Activated CD4-positive, alpha-beta memory T cell treated with anti-CD3 and anti-CD28 coated beads, Interleukin-2, amount 10 ng/mL, durations not matched to agents 7 days and 5 days (primary cell): ENCODE measurements at places on chromosomes 7 and 10. TPM values are rescaled to one million over a fixed set of nuclear protein-coding genes. Genes with fewer than 3 reads are reported as not detected.

EVX1 gene
- not detected for total RNA-seq

TCERG1L gene
- not detected for total RNA-seq

PRPS1L1 gene
- not detected for total RNA-seq

POMZP3 gene
- 21.8 TPM for total RNA-seq

HYAL4 gene
- total RNA-seq = not detected

CLRN3 gene
- not detected for total RNA-seq

NPFFR1 gene
- total RNA-seq = not detected

GBX1 gene
- total RNA-seq = not detected

IFIT1B gene
- not detected for total RNA-seq

CPN1 gene
- not detected for total RNA-seq

ITIH5 gene
- not detected for total RNA-seq

GRCh38 chr7:129466796-129467195 is 32.6 kb downstream of the STRIP2 start:
- peaks cover 12% of the 10 kb centered on the region for H3K4me1 ChIP-seq
- no peak overlapping the region for H3K4me3 ChIP-seq
- DNase-seq = no peak
- H3K27ac ChIP-seq = no peak overlapping the region
- no peaks in the 10 kb centered on the region for H3K27me3 ChIP-seq

DNA sequence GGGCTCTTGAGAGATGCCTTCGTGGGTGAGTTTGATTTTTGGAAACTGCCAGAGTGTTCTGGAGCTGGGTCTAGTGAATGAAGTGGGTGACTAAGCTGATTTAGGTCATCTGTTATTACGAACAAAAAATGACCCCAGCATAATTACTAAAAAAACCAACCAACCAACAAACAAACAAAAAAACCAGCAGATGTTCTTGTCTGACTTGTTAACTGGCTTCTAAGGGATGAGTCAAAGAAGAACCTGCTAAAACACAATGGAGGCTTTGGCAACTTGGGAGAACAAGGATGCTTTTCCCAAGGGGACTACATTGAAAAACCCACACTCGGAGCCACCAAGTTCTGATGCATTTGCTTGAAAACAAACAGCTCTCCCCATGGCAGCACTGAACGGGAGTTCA is 11.5 kb downstream of the TACR2 start:
- no peak overlapping the region for H3K27ac ChIP-seq
- peaks cover 26% of the 10 kb centered on the region for H3K4me1 ChIP-seq
- H3K36me3 ChIP-seq = peaks cover 25% of the 10 kb centered on the region
- H3K27me3 ChIP-seq = no peaks in the 10 kb centered on the region
- no peak overlapping the region for H3K4me3 ChIP-seq

DNA sequence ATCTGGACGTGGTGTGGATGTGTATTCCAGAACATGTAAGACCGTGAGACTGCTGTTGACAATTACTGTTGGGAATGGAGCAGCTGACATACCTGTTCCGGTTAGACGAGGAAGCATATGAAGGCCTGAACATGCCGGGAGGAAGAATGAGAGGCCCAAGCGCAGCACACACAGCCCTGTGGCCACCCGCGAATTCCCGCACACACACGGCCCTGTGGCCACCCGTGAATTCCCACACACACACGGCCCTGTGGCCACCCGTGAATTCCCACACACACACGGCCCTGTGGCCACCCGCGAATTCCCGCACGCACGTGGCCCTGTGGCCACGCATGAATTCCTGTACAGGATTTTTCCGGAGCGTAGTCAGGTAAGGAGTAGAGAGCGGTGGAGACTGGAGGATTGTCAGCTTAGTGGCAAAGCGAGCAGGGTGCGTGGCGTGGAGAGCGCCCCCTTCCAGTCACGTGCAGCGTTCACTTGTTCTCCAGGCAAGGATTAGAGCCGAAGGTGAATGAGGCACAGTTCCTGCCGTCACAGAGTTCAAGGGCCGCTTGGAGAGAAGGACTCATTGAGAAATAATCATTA is 9.5 kb upstream of the SUN1 start:
- peaks cover 2% of the 10 kb centered on the region for H3K27me3 ChIP-seq
- H3K4me3 ChIP-seq = no peak overlapping the region
- no peak overlapping the region for H3K27ac ChIP-seq
- peaks cover 34% of the 10 kb centered on the region for H3K36me3 ChIP-seq

DNA sequence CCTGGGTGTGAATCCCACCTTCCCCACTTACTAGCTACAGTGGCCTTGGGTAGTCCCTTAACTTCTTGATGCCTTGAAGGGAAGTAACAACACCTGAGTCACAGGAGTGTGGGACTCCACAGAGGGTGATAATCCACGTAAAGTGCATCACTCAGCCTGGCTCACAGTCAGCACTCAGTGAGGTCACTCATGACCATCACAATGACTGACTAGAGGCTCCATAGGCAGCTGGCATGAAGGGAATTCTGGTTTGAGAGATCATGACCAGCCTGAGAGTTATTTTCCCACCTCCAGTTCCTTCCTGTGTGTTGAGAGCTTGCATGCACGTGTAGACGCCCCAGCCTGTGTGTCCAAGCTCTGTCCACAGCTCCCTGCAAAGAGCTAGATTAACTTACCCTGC is 34.8 kb downstream of the NEUROG3 start:
- peaks cover 12% of the 10 kb centered on the region for H3K27me3 ChIP-seq
- no peaks in the 10 kb centered on the region for H3K4me1 ChIP-seq
- H3K4me3 ChIP-seq = no peak overlapping the region

- H3K36me3 ChIP-seq = no peaks in the 10 kb centered on the region
- DNase-seq = no peak
- peaks cover 12% of the 10 kb centered on the region for H3K27me3 ChIP-seq
Observed at GRCh38 chr7:32618987-32619386, 123.7 kb downstream of the AVL9 start.

GRCh38 chr10:20598590-20598989 is 298.5 kb downstream of the NEBL start:
- no peak overlapping the region for H3K4me3 ChIP-seq
- no peak overlapping the region for H3K27ac ChIP-seq
- no peaks in the 10 kb centered on the region for H3K27me3 ChIP-seq
- no peaks in the 10 kb centered on the region for H3K36me3 ChIP-seq
- no peak for DNase-seq

DNA sequence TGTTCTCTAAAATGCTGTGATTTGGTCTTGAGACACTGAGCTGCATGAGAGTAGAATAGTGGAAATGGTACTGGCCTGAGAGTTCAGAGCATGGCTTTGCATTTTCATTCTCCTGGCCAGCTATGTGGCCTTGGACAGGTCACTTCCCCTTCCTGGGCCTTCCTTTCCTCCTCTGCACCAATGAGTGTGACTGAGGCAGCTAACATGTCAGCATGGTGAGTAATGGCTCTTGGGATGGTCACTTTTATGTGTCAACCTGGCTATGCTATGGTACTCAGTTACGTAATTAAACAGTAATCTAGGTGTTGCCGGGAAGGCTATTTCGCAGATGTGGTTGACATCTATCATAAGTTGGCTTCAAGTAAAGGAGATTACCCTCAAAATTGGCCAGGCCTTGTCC is 109.3 kb downstream of the RTKN2 start:
- no peak for DNase-seq
- no peaks in the 10 kb centered on the region for H3K27me3 ChIP-seq
- no peak overlapping the region for H3K27ac ChIP-seq
- H3K4me3 ChIP-seq = no peak overlapping the region
- peaks cover 2% of the 10 kb centered on the region for H3K4me1 ChIP-seq

DNA sequence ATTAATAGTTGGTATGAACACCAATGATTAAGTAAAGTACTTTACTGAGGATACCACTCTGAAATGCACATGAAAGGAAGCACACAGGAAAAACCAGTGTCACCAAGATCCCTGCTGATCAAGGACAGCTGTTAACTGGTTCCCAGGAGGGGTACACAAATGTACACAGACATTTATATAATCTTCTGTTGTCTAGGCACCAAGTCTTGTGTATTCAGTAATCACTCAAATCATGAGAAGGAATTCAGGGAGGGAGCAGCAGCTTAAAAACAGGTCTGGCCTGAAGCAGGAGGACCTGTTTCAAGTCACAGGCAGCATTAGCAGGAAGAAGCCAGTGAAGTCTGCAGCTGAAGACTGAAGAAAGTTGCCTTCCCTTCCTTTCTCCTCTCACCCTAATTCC is 18.7 kb downstream of the MPP7 start:
- H3K27ac ChIP-seq = no peak overlapping the region
- no peak overlapping the region for H3K4me3 ChIP-seq
- no peak for DNase-seq
- H3K4me1 ChIP-seq = no peaks in the 10 kb centered on the region

- no peaks in the 10 kb centered on the region for H3K4me1 ChIP-seq
- DNase-seq = no peak
- H3K36me3 ChIP-seq = no peaks in the 10 kb centered on the region
- no peak overlapping the region for H3K4me3 ChIP-seq
- H3K27me3 ChIP-seq = no peaks in the 10 kb centered on the region
Observed at GRCh38 chr10:76882796-76883195, 754.8 kb downstream of the KCNMA1 start.

DNA sequence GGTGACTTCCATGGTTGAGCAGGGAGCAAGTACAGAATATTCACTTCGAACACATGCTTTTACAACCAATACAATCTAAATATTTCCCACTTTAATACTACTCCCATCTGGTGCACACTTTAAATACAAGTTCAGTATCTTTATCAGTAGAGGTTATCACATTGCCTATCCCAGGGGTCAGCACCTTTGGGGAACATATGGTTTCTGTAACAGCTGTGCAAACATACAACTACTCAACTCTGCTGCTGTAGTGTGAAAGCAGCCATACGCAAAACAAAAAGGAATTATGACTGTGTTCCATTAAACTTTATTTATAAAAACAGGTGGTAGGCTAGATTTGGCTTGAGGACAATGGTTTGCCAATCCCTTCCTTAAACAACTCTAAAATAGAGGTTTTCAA is 157.5 kb downstream of the XPNPEP1 start:
- no peak overlapping the region for H3K4me3 ChIP-seq
- no peaks in the 10 kb centered on the region for H3K36me3 ChIP-seq
- no peak for DNase-seq
- no peaks in the 10 kb centered on the region for H3K27me3 ChIP-seq
- H3K27ac ChIP-seq = no peak overlapping the region

DNA sequence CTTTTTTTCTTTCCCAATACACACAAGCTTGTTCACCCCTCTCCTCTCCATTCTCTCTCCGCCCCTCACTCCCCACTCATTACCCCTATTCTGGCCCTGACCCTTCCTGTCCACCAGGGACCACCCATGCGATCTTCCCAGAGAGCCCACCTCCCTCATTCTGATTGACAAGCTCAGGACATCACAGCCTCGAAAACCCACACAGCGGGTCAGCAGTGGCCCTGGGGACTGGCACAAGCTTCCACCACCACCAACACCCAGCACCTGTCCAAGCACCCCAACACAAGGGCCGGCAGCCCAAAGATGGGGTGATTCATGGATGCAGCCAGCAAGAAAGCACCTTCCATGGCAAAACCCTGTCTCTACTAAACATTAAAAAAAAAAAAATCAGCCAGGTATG is 50.0 kb upstream of the USP6NL start:
- H3K27ac ChIP-seq = no peak overlapping the region
- no peak for DNase-seq
- peaks cover 13% of the 10 kb centered on the region for H3K27me3 ChIP-seq
- H3K4me3 ChIP-seq = no peak overlapping the region

DNA sequence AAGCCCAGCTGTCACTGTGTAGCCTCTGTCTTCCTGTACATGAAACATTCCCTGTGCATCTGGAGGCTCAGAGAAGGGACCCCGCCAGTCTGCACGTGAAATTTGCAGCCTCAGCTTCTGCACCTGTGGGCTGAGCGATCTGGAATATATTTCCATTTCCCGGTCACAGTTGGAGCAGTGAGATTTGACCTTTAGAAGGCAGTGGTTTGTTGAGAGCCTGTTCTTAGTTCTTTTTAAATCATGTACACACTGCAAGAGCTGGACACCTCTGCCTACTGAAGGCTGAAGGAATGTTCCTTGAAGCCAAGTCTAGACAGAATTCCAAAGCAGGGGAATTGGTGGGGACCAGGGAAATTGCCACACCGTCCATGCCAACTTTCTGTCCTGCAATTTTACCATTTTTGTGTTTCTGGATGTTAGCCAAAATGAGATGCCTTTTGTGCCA is 706.6 kb downstream of the INHBA start:
- H3K36me3 ChIP-seq = no peaks in the 10 kb centered on the region
- H3K4me3 ChIP-seq = no peak overlapping the region
- no peaks in the 10 kb centered on the region for H3K4me1 ChIP-seq
- H3K27ac ChIP-seq = no peak overlapping the region
- DNase-seq = no peak

- H3K36me3 ChIP-seq = peaks cover 31% of the 10 kb centered on the region
- peak overlapping the region; percentile 89 for H3K27ac ChIP-seq
- peak overlapping the region; percentile 70 for H3K4me3 ChIP-seq
- H3K4me1 ChIP-seq = peaks cover 96% of the 10 kb centered on the region
- no peaks in the 10 kb centered on the region for H3K27me3 ChIP-seq
Observed at GRCh38 chr7:142807855-142808460, 37.2 kb downstream of the PRSS2 start.

- H3K27ac ChIP-seq = no peak overlapping the region
- H3K4me3 ChIP-seq = no peak overlapping the region
- H3K27me3 ChIP-seq = peaks cover 88% of the 10 kb centered on the region
- peaks cover 3% of the 10 kb centered on the region for H3K36me3 ChIP-seq
- DNase-seq = no peak
- peaks cover 21% of the 10 kb centered on the region for H3K4me1 ChIP-seq
Observed at GRCh38 chr7:27158436-27159265, 2.2 kb upstream of the HOXA7 start.

GRCh38 chr10:122338609-122339441 is 35.7 kb upstream of the PLEKHA1 start:
- DNase-seq = no peak
- peaks cover 11% of the 10 kb centered on the region for H3K27me3 ChIP-seq
- H3K27ac ChIP-seq = no peak overlapping the region
- no peak overlapping the region for H3K4me3 ChIP-seq

- H3K27ac ChIP-seq = no peak overlapping the region
- no peaks in the 10 kb centered on the region for H3K4me1 ChIP-seq
- no peaks in the 10 kb centered on the region for H3K27me3 ChIP-seq
- DNase-seq = peak; percentile 22
Observed at GRCh38 chr7:19051767-19052375, 65.6 kb downstream of the TWIST1 start.

- peaks cover 17% of the 10 kb centered on the region for H3K36me3 ChIP-seq
- peak within 1 kb of the TSS; percentile 48 for H3K27ac ChIP-seq
- H3K4me1 ChIP-seq = peaks cover 18% of the 10 kb centered on the region
- H3K27me3 ChIP-seq = peaks cover 78% of the 10 kb centered on the region
- DNase-seq = no peak
Observed at GRCh38 chr7:20786779-20787659, at the start of gene SP8. SP8 (minus strand) TSS chr7:20786886; CDS start chr7:20786798, 88 bp downstream.

DNA sequence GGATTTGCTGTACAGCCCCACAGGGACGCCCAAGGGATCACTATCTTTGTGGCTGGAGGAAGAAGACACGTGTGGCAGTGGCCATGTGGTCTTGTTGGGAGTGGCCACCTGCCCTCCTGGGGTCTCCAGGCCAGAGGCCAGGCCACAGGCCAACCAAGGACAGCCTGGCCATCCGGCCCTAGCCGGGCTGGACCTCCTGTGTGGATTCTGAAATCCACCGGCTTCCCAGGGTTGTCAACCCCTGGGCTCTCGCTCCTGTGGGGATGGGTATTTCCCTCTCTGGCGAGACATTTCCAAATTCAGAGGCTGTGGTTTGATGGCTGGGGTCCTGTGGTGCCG is 31.5 kb upstream of the CFAP46 start:
- H3K4me3 ChIP-seq = no peak overlapping the region
- peaks cover 9% of the 10 kb centered on the region for H3K27me3 ChIP-seq
- no peak for DNase-seq
- H3K27ac ChIP-seq = no peak overlapping the region

- H3K36me3 ChIP-seq = peaks cover 4% of the 10 kb centered on the region
- peaks cover 15% of the 10 kb centered on the region for H3K4me1 ChIP-seq
- H3K27me3 ChIP-seq = peaks cover 5% of the 10 kb centered on the region
- H3K27ac ChIP-seq = no peak overlapping the region
- no peak for DNase-seq
Observed at GRCh38 chr7:36796850-36797536, 72.7 kb upstream of the AOAH start.
